Activated T-helper 1 cell treated with anti-CD3 and anti-CD28 coated beads, Interleukin-12 subunit alpha, Interleukin-12 subunit beta, Interleukin-2, Interleukin-4 antibody, amounts not matched to agents 30 ng/mL and 10 ng/mL and 1 ng/mL, durations not matched to agents 14 hours and 24 hours and 36 hours (primary cell): ENCODE measurements at places on chromosomes 5 and 9. TPM values are rescaled to one million over a fixed set of nuclear protein-coding genes. Genes with fewer than 3 reads are reported as not detected.

GRCh38 chr5:57495285-57496086, 12.9 kb upstream of the ACTBL2 start:
- no peaks in the 10 kb centered on the region for H3K36me3 ChIP-seq
- no peak for DNase-seq
- H3K4me3 ChIP-seq: no peak overlapping the region
- H3K27ac ChIP-seq: no peak overlapping the region

- H3K4me1 ChIP-seq: no peaks in the 10 kb centered on the region
- H3K4me3 ChIP-seq: no peak overlapping the region
- H3K27me3 ChIP-seq: no peaks in the 10 kb centered on the region
- no peaks in the 10 kb centered on the region for H3K36me3 ChIP-seq
Measured at GRCh38 chr9:26735160-26735559, 157.4 kb downstream of the CAAP1 start.

DNA sequence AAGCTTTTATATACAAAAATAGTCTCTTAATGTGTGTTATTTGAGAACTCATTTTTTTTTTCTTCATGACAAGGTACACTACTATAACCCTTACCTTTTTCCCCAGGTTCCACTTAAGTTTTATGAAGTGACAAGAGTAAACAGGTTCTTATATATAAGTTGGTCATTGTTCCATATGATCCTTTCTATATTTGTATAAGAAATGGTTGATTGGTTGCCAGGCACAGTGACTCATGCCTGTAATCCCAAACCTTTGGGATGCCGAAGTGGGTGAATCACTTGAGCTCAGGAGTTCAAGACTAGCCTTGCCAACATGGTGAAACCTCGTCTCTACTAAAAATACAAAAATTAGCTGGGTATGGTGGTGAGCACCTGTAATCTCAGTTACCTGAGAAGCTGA, 108.3 kb downstream of the PCSK1 start:
- no peaks in the 10 kb centered on the region for H3K36me3 ChIP-seq
- DNase-seq: no peak
- H3K27me3 ChIP-seq: peaks cover 4% of the 10 kb centered on the region

Gene PCYOX1L
- 21.9 and 23.4 TPM in 2 replicates for total RNA-seq
